Activated naive CD4-positive, alpha-beta T cell treated with anti-CD3 and anti-CD28 coated beads, Interleukin-2, amount 50 U/mL, for 72 hours (primary cell): ENCODE measurements at places on chromosomes 4 and X. TPM values are rescaled to one million over a fixed set of nuclear protein-coding genes. Genes with fewer than 3 reads are reported as not detected.

GRCh38 chr4:1533501-1534064 is 127.3 kb upstream of the NKX1-1 start:
- DNase-seq = no peak

WDR44 gene
- total RNA-seq = 8.0 TPM

DNA sequence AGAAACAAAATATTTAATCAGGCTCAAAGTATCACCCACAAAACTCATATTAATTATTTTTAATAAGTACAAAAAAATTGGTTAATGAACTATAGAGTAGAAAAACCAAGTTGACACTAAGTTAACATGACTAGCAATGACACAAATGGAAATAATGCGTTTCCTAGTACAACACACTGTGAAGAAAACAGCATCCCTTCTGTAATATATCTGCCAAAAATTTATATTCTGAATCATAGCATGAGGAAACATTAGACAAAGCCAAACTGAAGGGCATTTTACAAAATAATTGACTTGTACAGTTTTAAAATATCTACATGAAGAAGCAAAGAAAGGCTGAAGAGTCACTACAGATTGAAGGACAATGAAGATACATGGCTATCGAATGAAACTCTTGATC is 477.6 kb upstream of the INTU start:
- no peak for DNase-seq

DNA sequence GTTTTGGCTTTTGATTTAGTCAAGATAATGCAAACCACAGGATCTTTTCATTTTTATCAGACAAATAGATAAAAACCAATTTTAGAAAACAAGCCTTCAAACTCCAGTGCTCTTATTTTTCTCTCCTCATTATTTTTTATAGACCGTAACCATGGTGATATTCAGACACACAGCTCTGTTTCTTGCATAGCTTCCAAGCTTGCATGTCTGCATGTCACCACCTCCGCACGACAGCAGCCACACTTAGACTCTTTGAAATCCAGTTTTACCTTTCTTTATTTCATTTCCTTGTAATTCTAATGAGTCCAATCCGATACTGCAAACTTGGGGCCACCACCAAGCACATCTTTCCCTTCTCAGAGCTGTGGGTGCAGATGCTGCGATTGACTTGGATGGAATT is 94.3 kb upstream of the GPM6A start:
- no peak for DNase-seq

ARSH gene
- not detected for total RNA-seq

- no peak for DNase-seq
Measured at GRCh38 chrX:11739776-11740175, 18.3 kb upstream of the MSL3 start.

DDX60 gene
- total RNA-seq = 6.4 TPM

GRCh38 chrX:40146262-40147125 is 48.7 kb upstream of the BCOR start:
- no peak for DNase-seq

- no peak for DNase-seq
Measured at GRCh38 chr4:166501941-166502382, 628.9 kb downstream of the TLL1 start.

DNA sequence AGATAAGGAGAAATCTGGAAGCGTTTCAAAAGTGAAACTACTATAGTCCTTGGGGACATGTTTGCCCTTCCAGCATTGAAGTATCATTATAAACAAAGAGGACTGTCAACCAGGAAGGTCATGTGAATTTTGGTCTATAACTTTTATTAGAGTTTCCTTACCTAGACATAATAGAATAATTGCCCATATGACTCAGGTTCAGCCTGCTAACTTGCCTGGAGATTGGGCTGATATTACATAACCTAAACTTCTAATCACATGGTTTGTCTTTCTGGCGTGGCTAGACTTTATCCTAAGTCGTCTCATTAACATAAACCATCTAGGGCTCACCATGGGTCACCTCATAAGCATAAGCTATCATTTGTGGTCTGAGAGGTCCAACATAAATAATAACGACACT is 775.9 kb downstream of the CENPC start:
- no peak for DNase-seq

DNA sequence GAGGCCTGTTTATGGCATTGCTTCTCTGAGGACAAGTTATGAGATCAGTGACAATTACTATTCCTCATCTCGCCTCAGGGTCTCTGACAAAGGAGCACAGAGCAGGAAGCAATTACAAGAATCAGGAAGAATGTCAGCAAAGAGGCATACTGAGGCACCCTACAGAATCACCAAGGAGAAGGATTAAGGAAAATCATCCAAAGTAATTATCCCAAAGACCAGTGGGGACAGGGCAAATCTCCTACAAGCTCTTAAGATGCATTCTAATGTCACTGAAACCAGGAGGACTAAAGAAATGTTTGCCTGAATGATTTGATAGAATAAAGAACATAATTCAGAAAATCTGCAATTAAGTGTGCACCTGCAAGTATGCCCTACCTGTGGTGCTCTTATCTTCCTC is 206.2 kb downstream of the RCHY1 start:
- no peak for DNase-seq

DNA sequence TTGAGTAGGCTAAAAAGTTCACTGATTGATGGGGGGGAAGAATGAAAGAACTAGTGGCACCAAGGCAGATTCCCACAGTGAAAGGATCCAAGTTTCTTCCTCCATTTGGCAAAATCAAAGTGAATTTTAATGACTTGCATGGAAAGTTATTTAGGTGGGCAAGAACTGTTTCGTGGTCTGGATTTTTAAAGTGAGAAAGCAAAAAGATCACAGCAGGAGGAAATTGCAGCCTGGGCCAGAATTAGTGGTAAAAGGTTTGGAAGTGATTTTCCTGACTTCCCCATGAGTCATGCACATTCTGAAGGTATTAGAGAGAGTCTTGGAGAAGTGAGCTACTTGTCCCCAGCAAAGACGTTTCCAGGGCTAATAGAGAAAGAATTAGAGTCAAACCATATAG is 207.8 kb downstream of the ANTXR2 start:
- no peak for DNase-seq

DCAF12L2 gene
- total RNA-seq = not detected

USP27X gene
- 1.2 TPM for total RNA-seq

PABPC1L2B gene
- total RNA-seq = not detected

DNA sequence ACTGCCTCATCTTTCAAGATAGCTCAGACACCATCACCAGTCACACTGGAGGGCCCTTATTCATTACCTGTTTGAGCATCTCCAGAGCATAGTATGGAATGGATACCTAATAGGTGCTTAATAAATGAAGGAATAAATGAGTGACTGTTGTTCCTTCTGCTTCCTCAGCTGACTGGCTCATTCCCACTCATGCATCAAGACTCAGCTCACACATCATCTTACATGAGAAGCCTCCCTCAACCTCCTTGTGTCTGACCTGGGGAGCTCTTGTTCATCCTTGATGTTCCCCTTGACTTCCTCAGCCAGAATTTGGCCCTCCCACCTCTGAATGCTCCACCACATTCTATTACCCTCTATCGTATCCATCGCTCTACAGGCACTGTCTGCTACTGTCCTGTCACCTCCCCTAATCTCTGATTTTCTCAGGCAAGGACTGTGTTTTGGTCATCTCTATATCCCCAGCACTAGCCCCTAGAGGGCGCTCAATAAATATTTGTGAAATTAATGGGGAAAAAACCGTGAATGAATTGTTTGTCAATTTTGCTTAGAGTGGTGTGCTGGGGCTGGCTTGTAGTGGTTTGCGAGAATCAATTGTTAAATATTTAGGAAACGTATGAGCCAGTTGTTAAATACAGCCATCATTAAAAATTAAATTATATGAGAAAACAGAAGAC is 88.3 kb downstream of the NHSL2 start:
- DNase-seq = peak; percentile 33
